ENCODE measurements at places on chromosomes 13 and 19.

DNA sequence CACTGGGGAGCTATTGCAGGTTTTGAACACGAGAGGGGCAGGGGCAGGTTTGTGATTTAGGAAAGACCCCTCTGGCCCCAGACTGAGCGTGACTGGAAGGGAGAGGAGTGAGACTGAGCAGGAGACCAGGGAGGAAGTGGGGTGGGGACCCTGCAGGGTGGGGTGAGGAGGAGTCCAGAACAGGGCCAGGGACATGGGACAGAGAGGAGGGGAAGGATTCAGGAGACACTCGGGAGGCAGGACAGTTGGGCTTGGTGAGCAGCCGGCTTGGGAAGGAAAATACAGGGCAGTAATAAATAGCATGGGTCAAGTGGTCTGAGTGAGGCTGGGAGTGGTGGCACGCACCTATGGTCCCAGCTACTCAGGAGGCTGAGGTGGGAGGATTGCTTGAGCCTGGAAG lies 9.4 kb downstream of the FOSB start:
- DNase-seq: no peak

- DNase-seq: no peak
Measured at GRCh38 chr13:75308222-75308621, 173.7 kb downstream of the TBC1D4 start.

DNA sequence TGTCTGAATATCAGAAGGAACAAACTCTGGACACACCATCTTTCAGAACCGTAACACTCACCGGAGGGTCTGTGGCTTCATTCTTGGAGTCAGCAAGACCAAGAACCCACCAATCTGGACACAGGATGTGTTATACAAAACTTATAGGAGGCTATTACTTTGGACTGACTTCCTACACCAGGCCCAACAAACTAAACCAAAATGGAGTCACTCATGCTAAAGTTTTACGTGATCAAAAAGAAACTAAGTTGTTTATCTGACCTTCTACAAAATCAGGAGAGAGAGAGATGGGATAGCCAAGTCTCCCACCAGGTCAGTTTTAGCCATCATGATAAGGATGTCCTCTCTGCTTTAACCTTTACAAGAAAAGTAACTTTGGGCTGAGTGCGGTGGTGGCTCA lies 3.2 kb upstream of the RAB11B start:
- no peak for DNase-seq

DNA sequence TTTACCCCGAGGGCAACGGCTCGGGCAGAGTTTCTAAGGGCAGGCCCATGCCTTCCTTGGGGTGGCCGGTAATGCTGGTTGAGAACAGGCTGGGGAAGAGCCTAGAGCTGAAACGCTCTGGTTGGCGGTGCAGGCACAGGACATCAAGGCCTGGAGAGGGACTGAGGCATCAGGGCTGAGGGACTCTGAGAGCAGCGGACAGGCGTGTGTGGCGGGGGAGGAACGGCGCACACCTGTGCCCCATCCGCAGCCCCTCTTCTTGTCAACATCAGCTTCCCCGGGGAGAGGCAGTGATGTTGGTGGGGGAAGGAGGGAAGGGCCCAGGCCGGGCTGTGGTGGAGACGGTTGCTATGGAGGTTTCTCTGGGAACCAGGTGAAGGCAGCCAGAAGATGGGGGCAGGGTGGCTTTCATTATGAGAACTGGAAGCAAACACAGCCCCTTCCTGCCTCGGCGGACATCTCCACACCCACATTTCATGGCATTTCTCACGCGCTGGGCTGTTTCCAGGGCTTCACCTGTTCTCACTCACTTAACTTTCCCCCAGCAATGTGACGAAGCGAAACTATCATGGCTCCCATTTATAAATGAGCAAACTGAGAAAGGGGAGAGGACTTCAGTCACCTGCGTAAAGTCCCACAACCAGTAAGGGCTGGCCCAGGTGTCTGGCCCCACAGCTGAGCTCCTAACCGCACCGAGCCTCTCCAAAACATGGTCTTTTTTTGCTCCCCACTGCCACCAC lies 8.2 kb upstream of the ATF5 start:
- DNase-seq: no peak

DNA sequence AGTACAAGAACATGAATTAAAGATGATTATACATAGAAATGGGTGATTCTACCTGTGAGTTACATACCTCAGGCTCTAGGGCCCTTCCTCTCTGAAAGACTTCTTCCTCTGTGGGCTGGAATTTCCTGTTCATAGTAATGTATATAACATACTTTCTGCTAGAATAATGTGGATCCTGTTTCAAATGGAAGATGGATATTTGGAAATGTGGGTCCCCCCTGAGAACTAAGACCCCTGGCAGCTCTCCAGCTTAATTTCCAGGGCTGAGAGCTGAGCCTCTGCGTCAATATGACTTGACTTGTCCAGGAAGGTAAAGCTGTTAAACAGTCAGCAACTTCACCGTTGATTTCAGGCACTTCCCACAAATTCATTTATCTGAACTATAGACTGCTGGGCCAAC lies 296.3 kb downstream of the NALCN start:
- no peak for DNase-seq

DNA sequence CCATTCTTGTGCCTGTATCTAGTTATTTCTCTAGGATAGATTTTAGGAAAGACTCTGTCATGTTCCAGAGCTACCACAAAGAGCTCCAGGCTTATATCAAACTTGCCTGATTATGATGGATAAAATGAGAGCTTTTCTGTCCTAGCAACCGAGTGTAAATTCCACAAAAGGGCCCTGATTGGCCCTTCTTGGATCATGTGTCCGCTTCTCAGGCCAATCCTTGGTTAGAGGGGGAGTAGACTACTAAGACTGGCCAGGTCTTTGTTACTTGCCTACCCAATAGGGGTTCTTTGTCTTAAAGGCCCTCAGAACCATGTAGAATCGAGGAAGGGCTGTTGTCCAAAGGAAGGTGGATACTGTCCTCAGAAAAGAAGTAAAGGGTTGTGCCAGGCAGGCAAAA lies 2.4 kb downstream of the DHX34 start:
- DNase-seq: no peak

- DNase-seq: no peak
Measured at GRCh38 chr13:45826731-45827130, 24.8 kb downstream of the SIAH3 start.

GRCh38 chr13:105906746-105907145 lies 628.7 kb downstream of the EFNB2 start:
- no peak for DNase-seq

- no peak for DNase-seq
Measured at GRCh38 chr19:7458675-7459074, 30.2 kb downstream of the PEX11G start.

- no peak for DNase-seq
Measured at GRCh38 chr13:44198826-44199225, 174.8 kb upstream of the SERP2 start.

GRCh38 chr13:106917673-106918556 lies 350.0 kb upstream of the ARGLU1 start:
- peak; percentile 91 for DNase-seq

DNA sequence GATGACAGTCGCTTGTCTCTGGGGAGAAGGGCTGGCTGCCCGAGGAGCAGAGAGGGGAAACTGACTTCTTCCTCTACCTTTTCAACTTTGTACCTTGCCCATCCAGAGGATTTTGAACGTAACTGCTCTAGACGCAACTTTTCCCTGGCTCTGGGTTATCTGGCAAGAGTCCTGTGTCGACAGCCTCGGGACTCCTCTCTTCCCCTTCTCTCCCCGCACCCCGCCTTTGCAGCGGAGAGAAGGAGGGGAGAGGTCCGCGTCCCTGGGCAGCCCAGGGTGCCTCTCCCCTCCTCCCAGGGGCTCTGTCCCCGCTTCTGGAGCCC lies 574 bp downstream of the SH3GL1 start:
- no peak for DNase-seq

- DNase-seq: no peak
Measured at GRCh38 chr13:33073338-33073737, 57.1 kb downstream of the KL start.

DNA sequence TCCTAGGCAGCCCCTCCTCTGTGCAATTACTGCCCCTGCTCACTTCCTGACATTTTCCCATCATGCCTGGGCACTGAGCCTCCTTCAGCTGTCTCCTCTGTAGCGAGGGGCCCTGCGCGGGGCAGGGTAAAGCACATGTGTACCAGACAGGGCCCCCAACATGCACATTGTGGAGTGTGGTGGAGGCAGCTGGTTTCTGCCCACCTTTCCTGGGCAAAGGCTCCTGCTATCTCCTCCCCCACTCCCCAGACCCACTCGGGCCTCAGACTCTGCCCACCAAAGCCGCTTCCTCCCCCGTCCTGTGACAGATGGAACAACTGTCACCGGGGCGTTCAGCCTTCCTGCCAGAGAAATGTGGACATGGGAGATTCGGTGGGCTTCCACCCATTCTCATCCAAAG lies 2.9 kb upstream of the KPTN start:
- DNase-seq: no peak

DNA sequence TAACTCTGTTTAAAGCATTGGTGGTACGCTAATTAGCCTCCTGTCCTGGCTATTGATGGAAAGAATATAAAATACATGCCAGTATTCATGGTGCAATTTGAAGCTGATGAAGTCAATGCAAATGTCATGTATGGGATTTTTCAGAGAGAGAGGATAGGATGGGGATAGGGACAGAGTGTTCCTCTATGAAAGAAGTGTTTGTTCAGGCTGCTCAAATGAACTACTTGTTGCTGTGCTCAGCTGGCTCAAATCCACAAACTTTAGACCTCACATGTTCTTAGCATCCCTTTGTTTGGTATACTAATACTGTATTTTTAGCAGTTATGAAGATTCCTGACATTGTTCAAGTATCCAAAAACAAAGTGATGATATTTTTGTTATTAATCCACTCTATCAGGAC lies 116.5 kb downstream of the SLITRK1 start:
- DNase-seq: no peak

- DNase-seq: no peak
Measured at GRCh38 chr19:19300613-19301012, 19.7 kb downstream of the SUGP1 start.

DNA sequence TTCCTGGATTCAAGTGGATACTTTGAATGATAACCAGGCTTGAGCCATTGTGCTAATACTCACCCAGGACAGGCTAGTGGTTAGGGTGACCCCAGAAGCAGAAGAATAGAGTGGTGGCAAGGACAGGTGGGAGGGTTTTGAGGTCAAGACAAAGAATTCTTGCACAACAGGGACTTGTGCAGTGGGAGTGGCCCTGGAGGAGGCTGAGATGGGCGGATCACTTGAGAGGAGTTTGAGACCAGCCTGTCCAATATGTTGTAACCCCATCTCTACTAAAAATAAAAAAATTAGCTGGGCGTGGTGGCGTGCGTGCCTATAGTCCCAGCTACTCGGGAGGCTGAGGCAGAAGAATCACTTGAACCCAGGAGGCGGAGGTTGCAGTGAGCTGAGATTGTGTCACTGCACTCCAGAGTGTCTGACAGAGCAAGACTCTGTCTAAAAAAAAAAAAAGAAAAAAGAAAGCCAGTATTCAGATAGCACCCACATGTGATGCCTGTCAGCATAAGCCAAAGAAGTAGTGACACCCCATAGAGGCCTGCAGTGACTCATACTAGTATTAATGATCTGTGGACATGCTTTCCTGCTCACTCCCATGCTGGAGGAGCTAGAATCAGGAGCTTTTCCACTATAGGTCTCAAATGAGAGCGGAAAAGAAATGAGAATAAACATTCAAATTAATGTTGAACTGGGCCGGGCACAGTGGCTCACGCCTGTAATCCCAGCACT lies 78.7 kb downstream of the RNF17 start:
- no peak for DNase-seq

- peak; percentile 76 for DNase-seq
Measured at GRCh38 chr13:93227280-93227877, 772 bp downstream of the GPC6 start.

GRCh38 chr19:10100163-10100785 lies 2.2 kb downstream of the ANGPTL6 start:
- DNase-seq: no peak

- no peak for DNase-seq
Measured at GRCh38 chr19:33274663-33275558, 27.4 kb downstream of the CEBPA start.

DNA sequence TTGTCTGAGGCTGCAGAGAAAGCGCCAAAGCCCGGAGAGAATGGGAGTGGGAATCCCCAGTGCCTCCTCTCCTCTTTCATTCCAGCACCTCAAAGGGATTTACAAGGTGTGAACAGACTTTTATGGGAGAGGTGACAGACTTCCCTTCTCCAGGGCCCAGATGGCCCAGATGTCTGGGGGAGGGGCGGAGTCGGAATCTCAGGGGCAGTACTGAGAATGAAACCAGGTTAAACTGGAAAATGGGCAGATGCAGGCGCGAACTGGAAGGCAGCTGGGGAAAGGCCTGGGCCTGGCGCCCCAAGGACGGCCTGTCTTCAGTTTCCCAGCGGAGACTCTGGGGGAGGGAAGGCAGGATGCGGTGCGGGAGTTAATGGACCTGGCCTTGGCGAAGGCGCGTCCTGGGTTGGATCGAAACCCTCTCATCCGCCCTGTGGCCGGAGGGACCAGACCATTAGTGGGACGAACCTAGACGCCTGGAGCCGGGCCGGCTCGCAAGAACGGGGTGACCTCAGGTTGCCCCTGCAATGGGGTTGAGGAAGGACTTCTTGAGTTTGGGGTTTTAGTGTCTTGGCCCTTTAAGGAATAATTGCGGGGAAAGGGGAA lies 592 bp upstream of the TRIP10 start:
- DNase-seq: no peak

- DNase-seq: no peak
Measured at GRCh38 chr13:77702366-77702765, 4.9 kb downstream of the SLAIN1 start.

DNA sequence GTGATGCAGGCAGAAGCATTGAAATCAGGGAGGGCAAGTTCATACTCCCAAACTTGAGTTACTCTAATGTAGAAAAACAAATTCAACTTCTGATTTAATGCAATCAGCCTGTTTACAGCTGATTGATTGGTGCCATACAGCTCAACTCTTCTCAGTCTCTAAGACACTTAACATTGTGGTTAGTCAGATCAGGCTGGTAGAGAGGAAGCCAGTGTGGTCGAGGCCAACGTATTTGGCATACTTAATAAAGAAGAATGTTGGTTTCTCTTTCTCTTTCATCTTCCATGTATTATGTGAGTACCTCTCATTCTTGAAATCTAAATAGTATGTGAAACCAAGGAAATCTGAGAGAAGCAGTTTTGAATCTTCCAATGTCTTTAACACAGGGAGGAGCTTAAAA lies 255.0 kb upstream of the SLITRK1 start:
- no peak for DNase-seq

DNA sequence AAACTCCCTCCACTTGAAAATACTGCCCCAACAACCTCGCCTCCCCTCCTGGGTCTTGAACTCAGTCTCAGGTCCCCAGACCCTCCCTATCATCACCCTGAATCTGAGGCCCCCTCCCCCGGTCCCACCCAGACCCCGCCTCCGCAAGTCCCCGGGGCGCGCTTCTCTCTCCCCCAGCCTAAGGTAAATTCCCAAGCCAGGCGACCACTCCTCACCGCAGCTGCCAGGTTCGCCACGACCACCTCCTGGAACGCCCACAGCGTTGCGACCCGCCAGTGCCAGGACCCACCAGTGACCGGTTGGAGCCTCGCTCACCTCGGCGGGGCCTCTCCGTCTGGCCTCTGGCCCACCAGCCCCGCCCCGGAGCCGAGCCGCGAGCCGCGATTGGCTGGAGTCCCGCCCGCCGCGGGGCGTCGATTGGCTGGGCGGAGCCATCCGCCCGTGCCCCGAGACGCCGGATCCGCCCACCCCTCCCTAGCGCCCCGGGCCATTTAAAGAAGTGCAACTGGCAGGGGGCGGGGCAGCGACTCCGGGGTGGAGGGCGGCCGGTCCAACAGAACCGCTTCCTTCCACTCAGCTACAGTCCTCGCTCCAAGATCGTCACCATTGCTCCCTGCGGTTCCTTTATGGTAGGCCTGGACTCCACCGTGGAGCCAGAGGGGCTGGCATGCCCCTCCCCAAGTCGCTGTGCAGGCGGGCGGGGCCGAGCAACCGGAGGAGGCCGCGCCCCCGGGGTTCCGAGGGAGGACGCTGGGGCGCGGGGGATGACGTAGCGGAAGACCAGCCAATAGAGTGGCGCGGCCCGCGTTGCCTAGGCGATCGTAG lies at the start of gene SERTAD3:
Gene SERTAD3, minus strand, starts transcription at position 336 of the 825 bp plus-strand sequence. CDS start 2,255 bp downstream, outside the sequence.
- DNase-seq: peak; percentile 99
